ENCODE measurements at places on chromosomes 11 and 22. TPM values are rescaled to one million over a fixed set of nuclear protein-coding genes. Genes with fewer than 3 reads are reported as not detected.
A peak's percentile ranks its signal among the peaks of the same experiment; 100 is the strongest.

DNA sequence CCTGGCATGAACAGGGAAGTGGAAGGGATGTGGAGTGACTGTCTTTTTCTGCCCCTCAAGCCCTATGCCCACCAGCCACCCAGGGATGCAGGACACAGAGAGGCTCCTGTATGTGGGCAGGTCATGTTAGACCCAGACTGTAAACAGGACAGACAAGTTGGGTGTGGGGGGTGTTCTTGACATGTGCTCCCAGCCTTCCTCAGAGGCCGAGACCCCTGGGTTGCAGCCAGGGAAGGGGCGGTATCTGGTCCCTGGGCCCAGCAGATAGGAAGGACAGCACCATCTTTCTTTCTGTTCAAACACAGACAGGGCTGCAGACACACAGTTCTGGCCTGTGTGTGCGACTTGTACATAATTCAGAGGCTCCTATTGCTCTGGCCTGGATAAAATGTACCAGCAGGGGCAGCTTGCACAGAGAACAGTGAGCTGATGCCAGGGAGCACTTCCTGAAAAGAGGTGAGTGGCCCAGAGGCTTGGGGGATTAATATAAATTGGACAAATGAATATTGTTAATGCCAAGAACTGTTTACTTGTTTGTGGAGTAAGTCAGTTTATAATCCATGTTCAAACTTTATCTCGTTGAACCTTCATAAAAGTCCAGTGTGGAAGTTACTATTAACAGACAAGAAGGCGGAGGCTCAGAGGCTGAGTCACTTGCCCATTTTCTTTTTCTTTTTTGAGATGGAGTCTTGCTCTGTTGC is 16.6 kb downstream of the GDPD5 start:
- H3K27me3 ChIP-seq = no peaks in the 10 kb centered on the region
- DNase-seq = no peak
- no peak overlapping the region for H3K4me3 ChIP-seq

GRCh38 chr11:64419818-64420485 is 61.0 kb downstream of the RPS6KA4 start:
- H3K36me3 ChIP-seq = no peaks in the 10 kb centered on the region
- no peaks in the 10 kb centered on the region for H3K27me3 ChIP-seq
- H3K4me3 ChIP-seq = no peak overlapping the region
- DNase-seq = no peak
- H3K27ac ChIP-seq = no peak overlapping the region
- H3K4me1 ChIP-seq = no peaks in the 10 kb centered on the region

DNA sequence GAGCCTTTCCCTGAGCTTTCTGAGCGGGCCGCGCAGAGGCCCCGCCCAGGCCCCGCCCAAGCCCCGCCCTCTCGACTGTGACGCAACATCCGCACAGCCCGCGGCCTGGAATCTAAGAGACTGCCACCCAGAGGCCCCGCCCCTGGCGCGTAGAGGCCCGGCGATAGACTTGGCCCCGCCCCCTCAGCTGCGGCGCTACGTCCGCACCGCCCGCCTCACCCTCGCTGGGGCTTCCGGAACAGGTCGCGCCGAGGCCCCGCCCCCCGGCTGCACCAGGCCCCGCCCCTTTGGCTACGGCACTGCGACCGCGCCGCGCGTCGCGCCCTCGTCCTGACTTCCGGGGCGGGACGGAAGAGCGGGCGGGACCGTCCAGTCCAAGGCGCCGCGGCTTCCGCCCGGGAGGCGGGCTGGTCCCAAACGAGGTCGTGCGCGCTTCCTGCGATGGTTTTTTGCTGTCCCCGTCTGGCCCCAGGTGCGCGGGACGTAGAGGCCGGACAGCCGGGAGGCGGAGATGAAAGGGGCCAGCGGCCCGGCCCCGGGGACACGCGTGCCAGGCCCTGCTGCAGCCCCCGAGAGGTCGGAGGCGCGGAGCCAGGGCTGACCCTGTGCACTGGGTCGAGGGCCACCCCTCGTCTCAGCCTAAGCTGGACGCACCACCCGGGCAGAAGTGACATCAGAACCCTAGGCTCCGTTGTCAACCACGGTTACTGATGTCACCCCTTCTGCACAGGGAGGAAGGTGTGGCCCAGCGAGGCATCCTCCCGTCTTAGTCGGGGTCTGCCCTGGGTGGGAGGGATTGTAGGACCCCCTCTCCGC is 59.0 kb upstream of the WNT7B start:
- H3K36me3 ChIP-seq = no peaks in the 10 kb centered on the region
- DNase-seq = peak; percentile 99
- peak overlapping the region; percentile 65 for H3K4me3 ChIP-seq
- peak overlapping the region; percentile 85 for H3K27ac ChIP-seq

- no peaks in the 10 kb centered on the region for H3K4me1 ChIP-seq
- H3K36me3 ChIP-seq = no peaks in the 10 kb centered on the region
- no peak overlapping the region for H3K27ac ChIP-seq
- no peak for DNase-seq
- H3K4me3 ChIP-seq = no peak overlapping the region
Measured at GRCh38 chr11:5291207-5291838, 10.4 kb downstream of the OR51B4 start.

GRCh38 chr22:20065896-20066616 is 14.0 kb upstream of the DGCR8 start:
- H3K27me3 ChIP-seq = no peaks in the 10 kb centered on the region
- no peak for DNase-seq
- H3K4me3 ChIP-seq = no peak overlapping the region
- no peaks in the 10 kb centered on the region for H3K4me1 ChIP-seq

DNA sequence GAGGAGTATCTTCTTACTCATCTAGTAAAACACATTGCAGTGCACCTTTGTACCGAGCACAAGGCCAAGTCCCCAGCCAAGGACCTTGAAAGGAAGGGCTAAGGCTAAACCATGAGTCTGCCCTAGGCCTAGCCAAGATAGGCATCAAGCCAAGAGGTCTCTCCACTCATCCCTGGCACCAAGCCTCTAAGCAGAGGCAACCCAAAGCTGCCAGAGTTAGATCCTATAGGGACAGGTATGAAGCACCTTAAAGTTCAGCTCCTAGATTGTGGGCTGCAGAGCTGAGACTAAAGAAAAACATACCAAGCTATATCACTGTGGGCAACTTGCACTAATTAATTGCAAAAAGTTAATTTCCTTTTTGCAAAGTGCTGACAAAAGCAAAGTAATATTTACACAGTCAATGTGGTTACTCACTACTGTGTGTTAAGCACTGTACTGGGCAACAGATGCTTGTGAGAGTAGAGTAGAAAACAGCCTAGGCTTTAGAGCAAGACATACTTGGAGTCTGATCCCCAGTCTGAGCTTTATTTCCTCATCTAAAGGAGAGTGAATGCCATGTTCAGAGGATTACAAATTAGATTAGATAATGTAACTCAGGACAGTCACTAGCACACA is 7.2 kb downstream of the COA4 start:
- H3K4me3 ChIP-seq = no peak overlapping the region
- H3K27ac ChIP-seq = peak overlapping the region; percentile 8
- H3K4me1 ChIP-seq = no peaks in the 10 kb centered on the region
- H3K36me3 ChIP-seq = no peaks in the 10 kb centered on the region
- peak; percentile 75 for DNase-seq
- H3K27me3 ChIP-seq = no peaks in the 10 kb centered on the region

- no peaks in the 10 kb centered on the region for H3K36me3 ChIP-seq
- H3K27me3 ChIP-seq = no peaks in the 10 kb centered on the region
- H3K27ac ChIP-seq = no peak overlapping the region
Measured at GRCh38 chr11:124961972-124962609, 8.1 kb downstream of the CCDC15 start.

DNA sequence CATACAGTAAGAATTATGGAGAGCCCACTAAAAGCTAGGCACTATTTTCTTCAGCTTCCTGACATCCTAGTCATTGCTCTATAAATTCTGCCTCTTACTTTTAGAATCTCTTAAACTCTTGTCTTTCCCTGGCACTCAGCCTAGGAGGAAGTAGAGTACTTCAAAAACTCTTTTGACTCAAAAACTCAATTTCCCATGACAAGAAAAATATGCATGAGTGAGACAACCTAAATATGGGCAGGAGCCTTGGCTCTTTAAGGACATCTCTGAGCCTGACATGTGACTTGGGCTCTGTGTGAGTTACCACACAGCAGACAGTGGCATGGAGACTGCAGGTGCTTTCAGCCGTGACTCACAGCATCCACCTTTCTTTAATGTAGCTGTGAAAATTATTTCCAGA is 97.5 kb upstream of the CCDC179 start:
- no peaks in the 10 kb centered on the region for H3K36me3 ChIP-seq
- H3K4me3 ChIP-seq = no peak overlapping the region

DNA sequence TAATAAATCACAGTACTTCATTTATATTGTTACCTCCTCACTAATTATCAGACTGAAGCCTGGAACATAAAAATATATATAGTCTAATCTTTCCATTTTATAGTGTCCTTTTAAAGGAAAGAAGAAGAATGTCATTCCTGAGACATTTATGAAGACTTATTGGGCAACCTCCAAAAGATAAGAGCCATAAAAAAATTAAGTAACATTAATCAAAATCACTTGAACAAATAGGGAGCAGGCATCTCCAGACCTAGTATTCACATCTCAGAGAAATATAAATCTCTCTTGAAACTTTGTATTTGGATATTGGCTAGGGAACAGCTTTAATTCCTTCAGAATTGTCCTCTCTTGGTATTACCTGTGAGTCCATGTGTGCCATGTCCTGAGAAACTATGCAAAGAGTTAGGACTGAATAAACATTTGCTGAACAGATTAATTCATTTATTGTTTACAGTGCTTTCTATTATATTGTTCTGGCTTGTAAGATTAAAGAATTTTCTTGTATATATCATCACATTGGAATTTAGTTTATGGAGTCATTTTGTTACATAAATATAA is 530.5 kb upstream of the LRRC4C start:
- no peaks in the 10 kb centered on the region for H3K36me3 ChIP-seq
- no peaks in the 10 kb centered on the region for H3K27me3 ChIP-seq
- no peaks in the 10 kb centered on the region for H3K4me1 ChIP-seq
- no peak overlapping the region for H3K4me3 ChIP-seq
- no peak overlapping the region for H3K27ac ChIP-seq

GRCh38 chr22:30879415-30879797 is 89.2 kb downstream of the MORC2 start:
- no peaks in the 10 kb centered on the region for H3K27me3 ChIP-seq
- no peak overlapping the region for H3K4me3 ChIP-seq
- H3K36me3 ChIP-seq = no peaks in the 10 kb centered on the region

GRCh38 chr11:6365659-6366058 is 24.6 kb upstream of the SMPD1 start:
- H3K27me3 ChIP-seq = no peaks in the 10 kb centered on the region
- H3K4me1 ChIP-seq = no peaks in the 10 kb centered on the region
- H3K36me3 ChIP-seq = no peaks in the 10 kb centered on the region

GRCh38 chr11:22467248-22467647 is 129.1 kb downstream of the SLC17A6 start:
- H3K4me1 ChIP-seq = no peaks in the 10 kb centered on the region
- no peak overlapping the region for H3K27ac ChIP-seq
- H3K36me3 ChIP-seq = no peaks in the 10 kb centered on the region
- no peaks in the 10 kb centered on the region for H3K27me3 ChIP-seq

GRCh38 chr11:132072044-132072857 is 701.8 kb downstream of the NTM start:
- H3K36me3 ChIP-seq = no peaks in the 10 kb centered on the region
- no peak overlapping the region for H3K4me3 ChIP-seq
- no peaks in the 10 kb centered on the region for H3K27me3 ChIP-seq
- DNase-seq = no peak
- H3K4me1 ChIP-seq = no peaks in the 10 kb centered on the region
- H3K27ac ChIP-seq = no peak overlapping the region

DNA sequence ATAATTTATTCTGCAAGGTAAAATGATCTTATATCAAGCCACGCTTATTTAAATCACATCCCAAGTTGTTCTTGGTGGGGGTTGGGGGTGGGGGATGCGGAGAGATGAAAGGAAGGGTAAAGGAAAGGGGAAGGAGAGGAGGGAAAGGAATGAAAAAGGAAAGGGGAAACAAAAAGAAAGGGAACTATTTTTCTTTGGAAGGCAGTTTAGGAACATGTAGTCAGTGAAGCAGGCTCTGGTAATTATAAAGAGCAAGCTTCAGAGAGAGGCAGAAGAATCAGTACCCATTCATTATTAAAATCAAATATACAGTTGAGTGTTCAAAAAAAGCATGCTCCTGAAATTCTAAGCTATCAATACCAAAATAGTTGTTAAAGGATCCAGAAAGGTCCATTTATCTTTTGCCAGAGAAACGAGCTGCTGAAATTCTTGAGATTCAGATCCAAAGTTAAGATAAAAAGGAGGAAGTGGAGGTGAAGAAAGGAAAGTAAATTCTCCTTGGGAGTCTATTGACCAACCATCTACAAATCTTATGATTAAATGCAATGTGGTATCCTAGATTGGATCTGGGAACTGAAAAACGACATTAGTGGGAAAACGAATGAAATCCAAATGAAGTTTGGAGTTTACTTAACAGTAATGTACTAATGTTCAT is 107.4 kb downstream of the SGSM3 start:
- no peak overlapping the region for H3K27ac ChIP-seq
- H3K36me3 ChIP-seq = no peaks in the 10 kb centered on the region
- H3K27me3 ChIP-seq = no peaks in the 10 kb centered on the region
- no peak for DNase-seq
- H3K4me1 ChIP-seq = no peaks in the 10 kb centered on the region
- no peak overlapping the region for H3K4me3 ChIP-seq

The BTBD18 gene
- not detected for total RNA-seq

The GGT1 gene
- total RNA-seq = 50.4 TPM

The PKDREJ gene
- total RNA-seq = 1.1 TPM

The RBMXL2 gene
- total RNA-seq = not detected

The DGCR6 gene
- 0.57 TPM for total RNA-seq

The C11orf16 gene
- not detected for total RNA-seq

The GVQW3 gene
- total RNA-seq = 2.2 TPM

The OR52B4 gene
- not detected for total RNA-seq

The C1QTNF6 gene
- 16.7 TPM for total RNA-seq

The C11orf87 gene
- total RNA-seq = not detected

Data from colonic mucosa (tissue), 4 donors.